ENCODE measurements at places on chromosomes 6 and 20. TPM values are rescaled to one million over a fixed set of nuclear protein-coding genes. Genes with fewer than 3 reads are reported as not detected.

The TNF gene
- not detected for total RNA-seq

The CLVS2 gene
- total RNA-seq, result 0.17 TPM

The NMBR gene
- total RNA-seq, result not detected

The GDAP1L1 gene
- total RNA-seq, result not detected

The RFX6 gene
- total RNA-seq, result not detected

The ZNF341 gene
- total RNA-seq, result 3.7 TPM

The C20orf173 gene
- not detected for total RNA-seq

The HNF4A gene
- total RNA-seq, result 18.8 TPM

The TUBB2A gene
- total RNA-seq, result 88.7 TPM

The ESR1 gene
- not detected for total RNA-seq

The LPA gene
- total RNA-seq, result 0.09 TPM

The BPIFA1 gene
- total RNA-seq, result not detected

The GLP1R gene
- not detected for total RNA-seq

The SNPH gene
- 4.0 TPM for total RNA-seq

Data from A549 treated with Hydrocortisone at 1 μM for 4 hours (cell line).